Stimulated activated naive B cell treated with anti-CD40 and anti-IgM and Interleukin-4, amounts not matched to agents 10 μg/mL and 1 μg/mL and 100 μg/mL, for 72 hours (primary cell): ENCODE measurements at places on chromosomes 16 and 17.

DNA sequence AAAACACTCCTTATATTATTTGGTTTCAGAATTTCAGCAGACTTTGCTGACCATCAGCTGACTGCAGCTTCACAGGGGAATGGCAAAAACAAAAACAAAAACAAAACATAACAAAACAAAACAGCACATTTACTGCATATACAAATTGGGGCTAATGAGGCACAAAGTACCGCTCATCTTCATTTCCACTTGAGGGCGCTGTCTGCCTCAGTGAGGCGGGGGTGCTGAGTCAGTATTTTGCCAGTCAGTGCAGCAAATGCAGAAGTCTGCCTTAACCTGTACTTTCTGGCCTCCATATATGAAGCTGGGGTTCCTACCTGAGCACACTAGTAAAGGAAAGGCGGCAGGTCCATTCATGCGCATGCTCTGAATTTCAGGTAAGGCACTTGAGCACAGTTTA is 13.5 kb upstream of the DYNLRB2 start:
- peak; percentile 23 for DNase-seq
- H3K27me3 ChIP-seq, result peaks cover 18% of the 10 kb centered on the region
- no peak overlapping the region for H3K4me3 ChIP-seq
- no peaks in the 10 kb centered on the region for H3K4me1 ChIP-seq
- H3K27ac ChIP-seq, result no peak overlapping the region

- H3K27me3 ChIP-seq, result no peaks in the 10 kb centered on the region
- H3K27ac ChIP-seq, result no peak overlapping the region
- no peak overlapping the region for H3K4me3 ChIP-seq
- no peaks in the 10 kb centered on the region for H3K4me1 ChIP-seq
- no peaks in the 10 kb centered on the region for H3K36me3 ChIP-seq
- DNase-seq, result no peak
These were observed 448.1 kb upstream of the CA10 start for GRCh38 chr17:52606590-52606989.

DNA sequence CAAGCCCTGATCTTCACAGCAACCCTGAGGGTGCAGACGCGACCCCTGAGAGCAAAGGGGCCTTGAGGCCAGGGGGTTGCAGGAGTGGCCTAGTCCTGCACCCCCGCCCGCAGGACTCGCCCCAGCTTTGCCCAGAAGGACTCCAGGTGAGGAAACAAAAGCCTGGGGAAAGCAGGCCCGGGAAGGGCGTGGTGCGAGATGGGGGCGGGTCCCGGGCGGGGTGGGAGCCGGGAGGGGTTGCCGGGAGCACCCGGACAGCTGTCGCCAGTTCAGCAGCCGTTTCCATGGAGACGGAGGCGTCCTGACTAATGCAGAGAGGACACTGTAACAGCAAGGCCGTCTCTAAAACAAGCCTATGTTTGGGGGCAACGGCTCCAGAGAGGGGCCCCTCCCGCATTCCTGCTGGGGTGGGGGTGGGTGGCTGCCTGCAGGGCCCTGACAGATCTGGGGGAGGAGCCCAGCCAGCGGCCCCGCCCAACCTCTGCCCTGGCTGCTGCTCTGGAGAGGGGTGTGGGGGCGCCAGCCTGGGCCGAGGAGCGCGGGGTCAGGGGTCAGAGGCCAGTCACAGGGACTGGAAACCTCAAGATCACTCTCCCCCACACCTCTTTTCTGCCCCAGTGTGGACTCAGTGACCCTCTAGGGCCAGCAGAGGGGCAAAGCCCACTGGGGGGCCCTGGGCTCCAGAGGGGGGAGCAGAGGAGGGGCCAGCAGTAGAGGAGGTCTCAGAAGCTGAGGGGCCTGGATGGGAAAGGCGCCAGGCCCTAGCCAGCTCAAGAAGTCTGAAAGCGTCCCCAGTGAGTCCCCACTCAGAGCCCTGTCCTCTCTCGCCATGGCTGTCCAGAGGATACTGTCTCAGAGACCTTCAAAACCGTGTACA is 3.1 kb upstream of the TPPP3 start:
- no peak for DNase-seq
- H3K27ac ChIP-seq, result no peak overlapping the region

GRCh38 chr17:75487351-75488070 is 27.8 kb downstream of the CASKIN2 start:
- H3K4me1 ChIP-seq, result peaks cover 20% of the 10 kb centered on the region
- peak overlapping the region; percentile 60 for H3K4me3 ChIP-seq
- peak overlapping the region; percentile 94 for H3K27ac ChIP-seq
- H3K27me3 ChIP-seq, result no peaks in the 10 kb centered on the region
- H3K36me3 ChIP-seq, result peaks cover 18% of the 10 kb centered on the region

- no peak overlapping the region for H3K27ac ChIP-seq
- H3K4me3 ChIP-seq, result no peak overlapping the region
- H3K27me3 ChIP-seq, result peaks cover 25% of the 10 kb centered on the region
- DNase-seq, result no peak
These were observed 121.5 kb upstream of the ADAMTS18 start for GRCh38 chr16:77556201-77556873.

DNA sequence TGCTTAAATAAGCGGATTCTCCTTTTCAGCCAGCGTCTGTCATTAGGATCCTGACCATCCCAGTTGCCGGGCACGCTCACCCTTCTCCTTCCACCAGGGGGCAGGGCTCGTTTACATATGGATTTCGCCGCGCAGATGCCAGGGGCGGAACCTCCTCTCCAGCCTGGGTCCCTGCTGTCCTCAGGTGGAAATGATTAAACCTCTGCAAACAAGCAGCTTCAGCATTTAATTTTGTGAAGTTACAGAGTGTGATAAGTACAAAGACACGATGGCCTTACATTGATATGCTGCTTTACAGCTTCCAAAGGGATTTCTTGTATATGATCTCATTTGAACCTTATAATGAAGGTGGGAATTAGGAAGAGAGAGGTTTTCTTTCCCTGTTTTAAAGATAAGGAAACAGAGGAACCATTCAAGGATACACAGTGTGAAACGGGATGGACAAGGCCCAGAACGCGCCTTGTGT is 3.9 kb upstream of the KRT28 start:
- H3K4me1 ChIP-seq, result peaks cover 2% of the 10 kb centered on the region
- H3K27me3 ChIP-seq, result peaks cover 45% of the 10 kb centered on the region
- peak; percentile 59 for DNase-seq
- no peak overlapping the region for H3K27ac ChIP-seq

GRCh38 chr16:530111-530817 is 2.8 kb downstream of the CAPN15 start:
- peak overlapping the region; percentile 14 for H3K27ac ChIP-seq
- H3K36me3 ChIP-seq, result peaks cover 8% of the 10 kb centered on the region
- no peak for DNase-seq
- H3K27me3 ChIP-seq, result no peaks in the 10 kb centered on the region
- peak overlapping the region; percentile 39 for H3K4me3 ChIP-seq
- peaks cover 22% of the 10 kb centered on the region for H3K4me1 ChIP-seq

GRCh38 chr17:46727572-46728348 is 90.7 kb downstream of the WNT3 start:
- H3K36me3 ChIP-seq, result peaks cover 45% of the 10 kb centered on the region
- H3K27ac ChIP-seq, result no peak overlapping the region
- DNase-seq, result no peak
- H3K27me3 ChIP-seq, result no peaks in the 10 kb centered on the region
- no peak overlapping the region for H3K4me3 ChIP-seq

- H3K4me1 ChIP-seq, result no peaks in the 10 kb centered on the region
- H3K27ac ChIP-seq, result no peak overlapping the region
- no peaks in the 10 kb centered on the region for H3K36me3 ChIP-seq
- peaks cover 8% of the 10 kb centered on the region for H3K27me3 ChIP-seq
- no peak for DNase-seq
These were observed 148.7 kb downstream of the KCNJ2 start for GRCh38 chr17:70318051-70318450.

DNA sequence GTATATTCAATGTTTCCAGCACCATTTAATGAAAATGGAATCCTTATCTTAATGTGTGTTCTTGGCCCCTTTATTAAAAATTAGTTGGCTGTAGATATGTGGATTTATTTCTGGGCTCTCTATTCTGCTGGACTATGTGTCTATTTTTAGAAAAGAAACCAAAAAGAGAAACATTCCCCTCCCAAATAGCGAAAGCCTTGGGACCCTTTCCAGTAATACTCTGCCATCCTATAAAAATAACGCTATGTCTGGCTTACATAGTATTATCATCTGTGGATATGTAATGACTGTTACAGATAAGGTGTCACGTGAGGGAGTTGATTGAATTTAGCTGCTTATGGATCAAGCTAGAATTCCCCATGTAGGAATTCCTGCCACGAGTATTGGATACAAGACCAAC is 279.3 kb upstream of the KIF2B start:
- no peak overlapping the region for H3K4me3 ChIP-seq
- H3K27me3 ChIP-seq, result no peaks in the 10 kb centered on the region
- no peaks in the 10 kb centered on the region for H3K4me1 ChIP-seq
- H3K27ac ChIP-seq, result no peak overlapping the region
